NCI-H2081 (cell line): ENCODE measurements at places on chromosomes 6 and 20.

GRCh38 chr20:39758876-39759275 is 796.7 kb downstream of the DHX35 start:
- DNase-seq = no peak

GRCh38 chr20:47972916-47973309 is 187.6 kb upstream of the SULF2 start:
- no peak for DNase-seq

- DNase-seq = no peak
Measured at GRCh38 chr20:6689339-6689973, 78.0 kb upstream of the BMP2 start.

- DNase-seq = peak; percentile 23
Measured at GRCh38 chr20:43691928-43692524, 25.1 kb downstream of the MYBL2 start.

DNA sequence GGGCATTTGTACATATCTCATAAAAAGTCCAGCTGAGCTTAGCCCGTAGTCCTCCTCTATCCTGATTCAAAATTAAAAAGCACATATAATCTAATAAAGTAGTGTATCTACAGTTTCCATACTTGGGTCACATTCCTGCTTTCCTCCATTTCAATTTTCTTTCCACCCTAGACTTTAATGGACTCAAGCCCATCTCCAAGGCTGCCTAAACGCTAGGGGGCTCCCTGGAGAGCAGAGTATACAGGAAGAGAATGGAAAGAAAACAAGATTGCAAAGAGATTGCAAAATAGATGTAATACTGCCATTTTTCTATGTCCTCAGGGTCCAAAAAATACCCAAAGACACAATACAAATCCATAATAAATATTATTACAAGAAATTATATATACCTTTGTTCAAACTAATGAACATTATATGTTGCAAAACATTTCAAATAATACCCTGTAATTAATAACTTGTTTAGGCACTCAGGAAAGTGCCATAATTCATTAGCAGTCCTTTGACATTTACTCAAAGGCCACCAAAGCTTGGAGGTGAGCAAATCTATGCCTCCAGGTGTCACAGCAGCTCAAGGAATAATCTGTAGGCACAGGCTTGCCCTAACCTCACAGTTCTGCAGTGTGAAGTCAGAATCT is 2.4 kb upstream of the MCM3 start:
- DNase-seq = peak; percentile 72

- no peak for DNase-seq
Measured at GRCh38 chr6:24922814-24923213, 12.9 kb downstream of the RIPOR2 start.

DNA sequence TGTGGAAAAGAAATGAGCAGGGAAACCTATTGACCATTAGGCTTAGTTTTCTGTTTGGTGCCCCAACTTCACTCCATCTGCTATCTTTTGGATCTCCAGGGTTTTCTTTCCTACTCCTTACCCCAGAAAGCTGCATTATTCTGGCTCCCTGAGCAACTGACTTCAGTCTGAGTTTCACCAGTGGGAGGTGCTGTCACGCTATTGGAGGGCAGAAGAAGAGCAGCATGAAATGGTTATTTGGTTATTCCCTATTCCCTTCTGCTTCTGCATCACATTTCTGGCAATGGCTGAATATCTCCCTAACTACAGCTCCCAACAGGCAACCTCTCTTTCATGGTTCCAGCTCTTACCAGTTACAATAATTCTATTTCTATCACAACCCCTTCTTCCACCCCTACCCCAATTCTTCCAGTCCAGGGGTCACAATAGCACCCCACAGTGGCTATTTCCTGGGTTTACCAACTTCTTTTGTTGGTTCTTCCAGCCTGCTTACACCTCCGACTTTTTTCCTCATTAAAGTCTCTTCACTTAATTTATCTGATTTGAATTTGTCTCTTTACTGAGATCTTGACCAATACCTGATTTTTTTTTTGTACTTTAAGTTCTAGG is 311.5 kb downstream of the PLCB1 start:
- no peak for DNase-seq

DNA sequence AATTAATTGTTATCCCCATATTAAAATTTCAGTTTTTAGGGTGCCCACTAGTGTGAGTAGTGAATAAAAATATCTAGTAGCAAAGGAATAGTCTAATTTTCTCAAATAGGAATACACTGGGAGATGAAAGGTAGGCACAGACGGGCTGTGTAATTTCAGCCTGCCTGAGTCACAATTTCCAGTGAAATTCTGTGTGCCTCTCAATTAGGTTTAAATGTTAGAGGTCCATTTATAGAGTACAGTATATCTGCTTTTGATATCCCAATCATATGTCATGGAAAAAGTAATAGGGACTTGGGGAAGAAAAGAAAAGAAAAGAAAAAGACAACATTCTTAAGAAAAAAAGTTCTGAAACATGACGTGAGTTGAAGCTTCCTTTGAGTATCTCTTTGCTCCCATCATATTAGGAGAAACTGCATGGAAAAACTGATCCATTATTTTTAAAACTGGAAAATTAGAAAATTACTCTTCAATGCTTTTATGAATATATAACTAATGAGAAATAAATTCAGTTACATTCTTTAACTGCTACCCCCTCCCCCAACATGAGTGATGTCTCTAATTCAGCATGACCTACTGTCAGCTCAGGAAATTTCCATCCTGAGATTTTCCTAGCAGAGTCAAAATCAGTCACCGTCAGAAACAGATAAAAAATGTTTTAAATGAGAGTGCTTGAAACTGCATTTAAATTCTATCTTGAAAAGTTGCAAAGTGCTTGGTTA is 473.8 kb upstream of the HSF2 start:
- no peak for DNase-seq

DNA sequence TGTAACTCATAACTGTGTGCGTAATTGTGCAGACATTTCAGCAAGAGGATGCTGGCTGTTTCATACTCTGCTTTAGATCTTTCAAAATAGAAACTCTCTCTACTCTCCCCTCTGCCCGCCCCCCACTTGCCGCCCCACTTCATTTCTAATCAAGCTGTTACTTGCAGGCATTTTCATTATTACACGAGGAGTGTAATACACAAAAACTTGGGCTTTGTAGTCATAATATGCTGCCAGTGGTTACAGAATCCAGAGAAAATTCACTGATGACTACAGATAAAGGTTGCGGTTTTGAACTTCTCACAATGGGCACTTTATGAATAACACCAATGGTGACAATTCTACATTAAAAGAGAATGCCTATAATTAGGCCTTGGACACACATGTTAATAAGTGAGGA is 194.0 kb upstream of the POU3F2 start:
- no peak for DNase-seq

- DNase-seq = no peak
Measured at GRCh38 chr6:28517964-28518363, 2.4 kb upstream of the GPX6 start.

DNA sequence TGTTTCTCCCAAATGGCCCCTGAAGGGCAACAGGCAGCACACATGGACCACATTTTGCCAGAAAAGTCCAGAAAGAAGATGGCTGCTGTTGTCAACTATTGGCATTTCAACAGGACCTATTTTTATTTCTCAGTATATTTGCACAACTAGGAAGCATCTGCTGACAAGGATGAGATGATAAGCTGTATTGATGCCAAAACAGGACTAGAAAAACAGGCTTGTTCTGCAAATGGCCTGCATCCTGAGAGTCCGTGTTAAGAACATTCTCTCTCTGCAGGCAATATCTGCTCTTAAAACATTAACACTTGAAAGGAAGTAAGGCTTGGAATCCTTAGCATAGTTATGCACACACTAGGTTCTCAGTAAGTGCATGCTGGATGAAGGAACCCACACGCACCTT is 283.7 kb downstream of the ESR1 start:
- no peak for DNase-seq

DNA sequence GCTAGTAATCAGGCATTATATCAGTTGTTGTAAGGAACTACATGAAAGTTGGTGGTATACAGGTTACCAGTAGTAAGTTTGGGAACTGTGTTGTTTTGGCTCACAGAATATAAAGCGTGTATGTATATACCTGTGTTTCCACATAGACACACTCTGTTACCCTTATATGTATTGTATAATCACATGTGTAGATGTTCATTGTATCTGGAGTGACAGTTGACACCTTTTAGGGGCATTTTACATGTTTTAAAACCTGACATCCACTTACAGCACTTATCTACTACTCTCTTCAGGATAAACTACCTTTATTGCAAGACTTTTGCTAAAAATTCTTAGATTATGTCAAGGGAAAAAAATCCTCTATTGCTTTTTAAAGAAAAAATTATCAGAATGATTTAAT is 228.9 kb downstream of the LAMA2 start:
- no peak for DNase-seq

DNA sequence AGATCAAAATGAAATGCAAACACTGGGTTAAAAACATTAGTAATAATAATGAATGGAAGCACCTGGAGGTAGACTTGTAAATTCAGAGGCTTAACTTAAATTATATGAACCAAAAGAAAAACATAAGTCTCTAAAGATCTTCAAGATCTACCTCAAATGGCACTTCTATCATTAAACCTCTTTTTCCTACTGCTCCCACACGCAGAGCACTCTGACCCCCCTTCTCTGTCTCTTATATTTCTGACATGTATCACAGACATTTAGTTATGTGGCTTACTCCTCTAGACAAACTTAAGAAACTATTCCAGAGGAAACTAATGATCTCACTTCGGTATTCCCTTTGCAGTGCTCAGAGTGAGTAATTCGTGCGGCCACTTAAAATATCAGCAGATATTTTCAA is 1.1 kb downstream of the TBC1D32 start:
- DNase-seq = no peak

DNA sequence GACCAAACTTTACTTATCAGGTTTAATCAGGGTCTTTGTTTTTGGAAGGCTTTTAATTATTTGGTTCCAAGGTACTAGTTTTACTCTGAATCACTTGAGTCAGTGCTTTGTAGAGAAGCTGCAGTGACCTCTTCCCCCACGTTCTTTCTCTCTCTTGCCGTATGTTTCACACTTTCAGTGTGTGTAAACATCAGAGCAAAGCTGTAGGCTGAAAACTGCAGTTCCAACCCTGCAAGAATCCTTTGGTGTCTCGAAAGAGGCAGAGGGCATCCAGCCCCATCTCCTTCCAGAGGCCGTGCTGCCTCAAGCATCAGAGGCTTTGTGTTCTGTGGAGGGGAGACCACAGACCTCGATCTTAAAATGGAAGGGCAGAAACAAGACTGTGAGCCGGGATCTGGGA is 42.1 kb downstream of the CFAP61 start:
- DNase-seq = no peak

DNA sequence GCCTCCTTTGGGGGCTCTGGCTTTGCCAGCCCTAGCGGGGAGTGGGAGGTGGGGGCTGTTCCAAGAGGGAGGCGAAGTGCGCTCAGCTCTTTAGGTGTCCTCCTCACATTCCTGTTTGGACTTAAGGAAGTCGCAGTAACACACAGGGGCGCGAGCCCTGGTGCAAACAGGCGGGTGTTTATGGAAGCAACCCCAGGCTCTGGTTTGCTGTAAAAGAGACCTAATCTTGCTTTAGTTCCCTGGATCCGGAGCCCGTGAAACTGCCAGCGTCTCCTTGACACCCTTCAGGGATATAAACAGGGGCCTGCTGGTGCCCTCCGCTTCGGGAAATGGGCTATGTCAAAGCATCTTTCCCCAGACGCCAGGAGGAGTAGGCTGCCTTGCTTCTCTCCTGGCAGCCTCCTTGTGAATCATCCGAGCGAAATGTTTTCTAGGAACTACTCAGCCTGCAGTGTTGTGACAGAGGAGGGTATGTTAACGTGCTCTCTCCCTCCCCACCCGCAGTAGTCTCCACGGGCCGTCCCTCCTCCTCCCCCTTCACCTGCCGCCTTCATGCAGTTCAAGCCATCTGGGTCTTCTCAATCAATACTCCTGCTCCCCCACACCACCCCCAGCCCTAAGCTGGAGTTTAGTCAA is 168.0 kb upstream of the LRFN2 start:
- no peak for DNase-seq

DNA sequence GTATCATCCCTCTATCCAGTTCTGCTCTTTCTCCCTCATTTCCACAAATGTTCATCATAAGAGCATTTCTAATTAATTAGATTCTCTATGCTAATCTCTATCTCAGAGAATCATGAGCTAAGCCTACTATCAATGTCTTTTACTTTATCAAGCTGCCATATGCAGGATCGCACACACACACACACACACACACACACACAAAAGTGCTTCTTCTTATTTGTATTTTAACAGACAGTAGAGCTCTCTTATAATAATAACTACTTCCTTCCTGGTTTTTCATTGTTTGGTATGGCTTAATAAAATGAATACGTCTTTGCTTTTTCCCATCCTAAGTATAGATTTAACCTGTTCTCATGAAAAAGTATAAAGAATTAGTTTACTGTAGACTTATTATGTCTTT is 170.2 kb downstream of the HAO1 start:
- DNase-seq = no peak

GRCh38 chr6:22221630-22222029 is 75.2 kb downstream of the PRL start:
- DNase-seq = no peak

DNA sequence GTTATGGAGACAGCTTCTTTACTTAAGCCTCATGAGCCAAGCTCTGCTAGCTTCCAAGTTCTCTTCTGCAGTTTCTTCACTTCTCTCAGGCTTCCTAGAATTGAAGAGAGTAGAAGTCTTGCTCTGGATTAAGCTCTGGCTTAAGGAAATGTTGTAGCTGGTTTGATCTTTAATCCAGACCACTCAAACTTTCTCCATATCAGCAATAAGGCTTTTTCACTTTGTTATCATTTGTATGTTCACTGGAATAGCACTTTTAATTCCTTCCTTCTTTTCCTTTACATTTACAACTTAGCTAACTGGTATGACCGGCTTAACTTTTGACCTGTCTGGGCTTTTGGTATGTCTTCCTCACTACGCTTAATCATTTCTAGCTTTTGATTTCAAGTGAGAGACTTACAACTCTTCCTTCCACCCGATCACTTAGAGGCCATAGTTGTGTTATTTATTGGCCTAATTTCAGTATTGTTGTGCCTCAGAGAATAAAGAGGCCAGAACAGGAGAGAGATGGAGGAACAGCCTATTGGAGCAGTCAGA is 236.6 kb upstream of the BMP2 start:
- no peak for DNase-seq

DNA sequence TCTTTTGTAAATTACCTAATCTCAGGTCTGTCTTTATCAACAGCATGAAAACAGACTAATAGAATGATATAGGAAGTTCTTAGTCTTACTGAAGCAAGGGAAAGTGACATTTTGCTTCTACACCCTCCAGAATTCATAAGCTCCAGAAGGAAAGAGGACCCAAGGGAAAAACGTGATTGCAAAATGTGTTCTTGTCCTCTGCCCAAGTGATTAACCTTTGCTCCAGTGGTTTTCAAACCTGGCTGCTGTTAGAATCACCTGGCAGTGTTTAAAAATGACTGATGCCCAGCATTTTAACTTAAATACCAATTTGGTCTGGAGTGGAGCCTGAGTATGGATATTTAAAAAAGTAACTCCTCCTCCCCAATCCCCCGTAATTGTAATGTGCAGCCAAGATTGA is 191.4 kb downstream of the SLC16A10 start:
- no peak for DNase-seq

DNA sequence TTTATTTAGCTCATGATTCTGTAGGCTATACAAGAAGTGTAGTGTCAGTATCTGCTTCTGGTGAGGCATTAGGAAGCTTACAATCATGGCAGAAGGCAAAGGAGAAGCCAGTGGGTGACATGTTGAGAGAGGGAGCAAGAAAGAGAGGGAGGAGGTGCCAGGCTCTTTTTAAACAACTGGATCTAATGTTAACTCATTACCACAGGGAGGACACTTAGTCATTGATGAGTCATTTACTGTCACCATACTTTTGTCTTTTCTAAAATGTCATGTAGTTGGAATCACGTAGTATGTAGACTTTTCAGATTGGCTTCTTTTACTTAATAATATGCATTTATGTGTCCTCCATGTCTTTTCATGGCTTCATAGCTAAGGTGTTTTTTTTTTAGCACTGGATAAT is 58.1 kb downstream of the NUS1 start:
- DNase-seq = no peak
